ENCODE measurements at places on chromosomes 4 and X.

DNA sequence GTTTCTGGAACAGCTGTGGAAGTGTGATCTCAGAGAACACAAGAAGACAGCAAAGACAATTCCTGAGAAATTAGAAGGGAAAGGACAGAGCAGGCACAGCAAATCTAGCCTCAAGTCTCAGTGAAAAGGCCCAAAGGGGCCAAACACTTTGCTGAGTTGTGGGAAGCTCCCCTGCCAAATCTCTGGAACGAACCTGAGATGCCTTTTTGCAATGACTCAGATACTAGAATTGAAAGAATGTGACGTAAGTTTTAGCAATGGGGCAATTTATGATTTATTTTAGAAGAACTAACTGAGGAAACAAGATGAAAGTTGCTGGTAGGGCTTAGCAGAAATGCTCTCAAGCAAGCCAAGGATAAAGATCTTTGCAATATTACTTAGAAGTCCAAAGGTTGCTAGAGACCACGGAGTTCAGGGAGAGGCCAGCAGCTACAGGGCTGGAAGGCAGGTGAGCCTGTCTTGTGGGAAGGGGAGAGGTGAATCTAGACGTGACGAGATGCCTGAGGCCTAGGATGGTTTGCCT, 92.8 kb downstream of the AMELX start:
- peak; percentile 26 for DNase-seq

GRCh38 chrX:144531877-144532276, 648.0 kb downstream of the UBE2NL start:
- DNase-seq, result no peak

GRCh38 chr4:98573791-98574190, 84.6 kb downstream of the TSPAN5 start:
- DNase-seq, result no peak

DNA sequence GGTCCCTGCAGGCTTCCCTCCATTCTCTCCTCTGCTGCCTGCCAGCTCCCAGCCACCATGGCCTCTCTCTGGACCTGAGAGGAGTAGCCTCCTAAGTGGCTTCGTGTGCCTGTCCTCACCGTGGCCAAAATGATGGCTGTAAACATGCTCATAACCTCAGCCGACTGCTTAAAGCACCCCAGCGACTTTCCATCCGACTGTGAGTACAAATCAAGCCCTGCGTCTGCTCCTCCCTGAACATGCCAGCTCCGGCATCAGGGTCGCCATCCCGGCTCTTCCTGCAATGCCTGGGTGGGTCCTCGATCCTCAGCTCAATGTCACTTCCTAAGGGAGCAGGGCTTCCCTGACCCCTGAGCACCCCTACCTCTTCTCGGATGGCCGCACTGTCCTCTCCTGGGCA, 3.3 kb upstream of the SORCS2 start:
- DNase-seq, result no peak

- peak; percentile 41 for DNase-seq
Measured at GRCh38 chrX:76555816-76556215, 128.3 kb downstream of the MAGEE1 start.

DNA sequence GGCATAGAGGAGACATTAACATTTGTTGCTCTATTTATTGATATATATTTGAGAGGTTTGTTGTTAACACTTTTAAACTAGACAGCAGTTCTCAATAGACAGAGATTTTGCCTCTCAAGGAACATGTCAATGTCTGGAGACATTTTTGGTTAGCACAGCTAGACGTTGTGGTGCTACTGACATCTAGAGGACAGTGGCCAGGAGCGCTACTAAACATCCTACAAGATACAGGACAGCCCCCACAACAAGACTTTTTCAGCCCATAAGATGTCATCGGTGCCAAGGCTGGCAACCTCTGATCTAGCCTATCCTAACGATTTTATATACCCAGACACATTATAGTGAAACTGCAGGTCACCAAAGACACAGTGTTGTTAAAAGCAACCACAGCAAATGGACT, 18.4 kb upstream of the CTSO start:
- peak; percentile 13 for DNase-seq

- DNase-seq, result no peak
Measured at GRCh38 chr4:36123906-36124305, 120.4 kb downstream of the ARAP2 start.

- no peak for DNase-seq
Measured at GRCh38 chr4:55446578-55446922, 50.8 kb downstream of the TMEM165 start.

DNA sequence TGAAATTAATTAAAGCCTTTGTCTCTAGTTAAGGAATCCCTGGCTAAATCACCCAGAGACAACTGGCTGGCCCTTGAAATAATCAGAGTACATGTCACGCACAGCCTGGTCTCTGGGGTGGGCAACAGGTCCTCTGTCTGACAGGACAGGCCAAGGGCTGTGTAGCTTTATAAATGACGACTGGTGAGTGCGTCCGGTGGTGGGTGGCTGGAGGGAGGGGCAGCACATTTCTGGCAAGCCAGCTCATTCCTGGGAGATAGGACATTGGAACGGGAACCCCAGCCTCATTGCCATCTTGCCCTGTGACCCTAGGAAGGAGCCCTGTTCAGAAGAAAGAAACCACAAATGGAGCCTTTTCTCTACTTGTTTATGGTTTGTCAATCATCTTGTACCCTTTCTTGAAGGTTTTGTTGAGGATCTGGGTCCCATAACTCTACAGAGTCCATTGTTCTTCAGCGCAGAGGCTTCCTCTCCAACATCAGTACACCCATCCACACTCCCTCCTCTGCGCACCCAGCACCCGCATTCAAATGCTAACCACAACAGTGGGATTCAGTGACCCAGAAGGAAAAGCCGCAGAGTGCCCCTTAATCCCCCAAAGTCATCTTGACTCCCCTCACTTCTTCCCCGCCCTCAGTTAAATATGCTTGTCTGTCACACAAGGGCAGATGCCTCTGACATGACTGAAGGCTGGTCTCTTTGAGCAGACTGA, 368.1 kb downstream of the UNC5C start:
- no peak for DNase-seq

GRCh38 chrX:50536955-50537354, 66.3 kb upstream of the DGKK start:
- no peak for DNase-seq

DNA sequence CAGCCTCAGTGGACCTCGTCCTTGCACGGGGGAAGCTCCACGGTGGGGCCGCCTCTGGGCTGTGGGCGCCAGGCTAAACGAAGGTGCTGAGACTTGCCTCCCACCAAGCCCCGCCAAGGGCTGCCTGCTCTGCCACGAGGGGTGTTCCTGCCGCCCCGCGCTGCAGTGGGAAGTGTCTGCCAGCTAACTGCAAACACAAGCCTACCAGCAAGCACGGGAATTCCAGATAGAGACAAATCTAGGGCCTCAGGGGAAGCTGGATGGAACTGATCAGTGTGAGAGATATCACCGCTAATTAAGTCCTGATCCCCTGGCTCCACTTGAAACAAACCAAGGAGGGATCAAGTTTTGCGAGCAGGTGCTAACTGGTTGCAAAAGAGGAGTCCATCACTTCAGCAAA, 181.6 kb upstream of the LEF1 start:
- no peak for DNase-seq

DNA sequence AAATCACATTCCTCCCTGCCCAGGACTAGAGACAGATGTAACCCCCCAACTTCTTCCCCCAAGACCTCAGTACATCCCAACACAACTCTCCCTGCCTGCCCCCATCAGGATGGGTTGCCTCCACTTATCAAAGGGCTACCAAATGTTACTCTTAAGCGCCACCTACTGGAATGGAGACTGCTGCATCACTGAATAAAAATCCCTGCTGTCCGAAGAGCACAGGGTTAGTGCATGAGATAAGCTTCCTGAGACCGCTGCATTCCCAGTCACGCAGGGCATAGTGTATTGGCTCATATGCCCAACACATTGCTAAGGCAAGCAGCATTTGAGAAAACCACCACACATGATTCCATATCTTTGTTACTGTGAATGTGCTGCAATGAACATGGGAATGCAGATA, 544.5 kb downstream of the PPP4R3C start:
- DNase-seq, result peak; percentile 11

DNA sequence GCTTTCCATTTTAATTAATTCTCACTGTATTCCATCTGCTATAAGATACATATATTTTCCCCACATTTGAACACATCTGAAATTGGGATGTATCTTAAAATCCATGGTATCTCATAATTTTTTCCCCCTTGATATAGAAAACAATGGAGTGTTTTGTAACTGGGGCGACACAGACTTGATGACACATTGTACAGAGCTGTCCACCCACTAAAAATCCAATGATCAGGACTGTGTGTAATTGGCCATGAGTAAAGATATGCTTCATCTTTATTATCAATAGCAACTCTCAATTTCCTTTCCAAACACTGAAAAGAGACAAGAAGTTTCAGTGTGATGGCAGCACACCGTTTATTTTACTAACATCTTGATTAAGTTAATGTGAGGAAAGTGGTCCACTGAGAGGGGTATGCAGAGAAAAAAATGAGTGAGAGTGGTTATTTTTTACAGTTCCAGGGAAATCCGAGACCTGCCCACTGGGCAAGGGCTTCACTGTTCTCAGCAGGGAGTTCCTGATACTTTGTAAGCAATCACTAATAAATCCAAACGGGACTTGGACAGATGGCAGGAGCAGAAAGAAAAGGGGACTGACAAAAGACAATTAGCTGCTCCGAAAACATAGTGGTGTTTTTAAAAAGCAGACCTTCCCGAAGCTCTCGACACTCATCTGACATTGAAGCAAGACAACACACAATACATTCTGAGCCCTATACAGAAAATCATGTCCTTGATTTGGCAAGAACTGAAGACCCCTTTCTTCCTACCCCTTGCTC, 149.4 kb downstream of the TSPAN5 start:
- no peak for DNase-seq

DNA sequence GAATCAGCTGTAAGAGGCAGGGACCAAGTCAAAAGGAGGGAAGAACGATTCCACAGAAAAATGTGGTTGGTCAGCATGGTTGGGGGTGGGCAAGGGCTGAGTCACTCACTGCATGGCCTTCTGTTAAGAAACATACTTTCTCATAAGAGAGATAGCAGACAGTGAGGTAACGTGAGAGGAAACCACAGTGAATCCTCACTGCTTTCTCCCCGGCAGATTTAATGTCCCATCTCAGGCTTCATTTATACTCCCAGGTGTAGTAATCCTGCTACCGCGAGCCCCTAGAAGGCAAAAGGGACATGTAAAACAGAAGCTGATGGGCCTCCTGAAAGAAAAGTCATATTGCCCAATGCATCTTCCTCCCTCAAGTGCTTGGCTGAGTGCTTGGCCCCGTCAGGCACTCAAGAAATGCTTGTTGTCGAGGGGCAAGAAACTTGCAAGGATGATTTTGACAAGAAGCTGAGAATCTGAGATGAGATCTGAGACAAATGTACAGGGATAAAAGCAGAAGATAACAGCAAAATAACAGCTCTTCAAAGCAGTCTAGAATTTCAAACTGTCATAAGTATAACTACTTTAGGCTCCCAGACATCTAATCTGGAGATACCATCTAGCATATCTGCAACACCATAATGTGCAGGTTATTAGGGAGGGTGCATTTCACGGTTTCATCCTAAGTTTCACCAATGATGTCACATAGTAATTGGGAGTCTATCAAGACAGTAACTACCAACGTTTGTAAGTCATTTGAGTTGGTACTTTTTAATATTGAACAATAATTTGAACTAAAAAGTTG, 40.2 kb downstream of the SH3KBP1 start:
- DNase-seq, result no peak

DNA sequence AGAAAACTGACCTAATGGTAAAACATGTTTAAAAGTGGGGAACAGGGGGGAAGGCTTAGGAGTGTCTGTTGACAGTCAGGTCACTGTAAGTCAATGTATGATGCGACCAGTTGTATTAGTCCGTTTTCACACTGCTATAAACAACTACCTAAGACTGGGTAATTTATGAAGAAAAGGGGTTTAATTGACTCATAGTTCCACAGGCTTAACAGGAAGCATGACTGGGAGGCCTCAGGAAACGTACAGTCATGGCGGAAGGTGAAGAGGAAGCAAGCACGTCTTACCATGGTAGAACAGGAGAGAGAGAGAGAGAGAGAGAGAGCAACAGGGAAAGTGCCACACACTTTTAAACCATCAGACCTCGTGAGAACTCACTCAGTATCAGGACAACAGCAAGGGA, 13.0 kb upstream of the PLAC1 start:
- DNase-seq, result peak; percentile 32

DNA sequence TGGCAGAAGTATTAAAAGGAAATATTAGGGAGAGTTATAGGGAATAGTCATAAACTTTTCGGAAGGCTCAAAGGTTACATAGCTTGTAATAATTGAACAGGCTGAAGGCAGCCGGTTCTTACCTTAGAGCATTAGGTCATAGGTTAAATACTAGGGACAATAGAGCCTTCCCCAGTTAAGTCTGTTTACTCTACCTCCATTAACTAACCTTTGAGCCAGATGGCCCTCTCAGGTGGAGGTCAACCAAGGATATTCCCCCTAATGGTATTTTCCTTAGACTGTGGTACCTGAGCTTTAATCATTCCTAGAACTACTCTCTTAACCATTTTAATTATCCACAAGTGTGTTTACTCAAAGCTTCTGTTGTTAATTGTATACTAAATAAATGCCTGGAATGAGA, 920.9 kb upstream of the PABPC4L start:
- DNase-seq, result no peak

DNA sequence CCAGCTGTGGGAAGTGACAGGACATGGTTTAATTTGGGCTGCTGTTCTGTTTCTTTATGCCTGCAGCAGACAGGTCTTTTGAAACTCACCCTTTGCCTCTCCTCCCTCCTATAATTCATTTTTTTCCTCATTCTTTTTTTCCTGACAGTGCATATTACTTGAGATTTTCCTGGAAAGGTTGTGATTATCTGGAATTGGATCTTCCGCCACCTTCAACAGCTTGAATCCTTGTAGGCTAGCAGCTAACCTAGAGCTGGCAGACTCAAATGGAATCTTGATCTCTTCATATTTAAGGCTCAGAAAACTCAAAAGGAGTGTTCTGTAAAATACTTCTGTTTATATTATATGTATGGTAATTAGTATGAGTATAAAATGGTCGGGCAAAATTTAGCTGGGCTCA, 49.3 kb upstream of the CLCN4 start:
- DNase-seq, result no peak

DNA sequence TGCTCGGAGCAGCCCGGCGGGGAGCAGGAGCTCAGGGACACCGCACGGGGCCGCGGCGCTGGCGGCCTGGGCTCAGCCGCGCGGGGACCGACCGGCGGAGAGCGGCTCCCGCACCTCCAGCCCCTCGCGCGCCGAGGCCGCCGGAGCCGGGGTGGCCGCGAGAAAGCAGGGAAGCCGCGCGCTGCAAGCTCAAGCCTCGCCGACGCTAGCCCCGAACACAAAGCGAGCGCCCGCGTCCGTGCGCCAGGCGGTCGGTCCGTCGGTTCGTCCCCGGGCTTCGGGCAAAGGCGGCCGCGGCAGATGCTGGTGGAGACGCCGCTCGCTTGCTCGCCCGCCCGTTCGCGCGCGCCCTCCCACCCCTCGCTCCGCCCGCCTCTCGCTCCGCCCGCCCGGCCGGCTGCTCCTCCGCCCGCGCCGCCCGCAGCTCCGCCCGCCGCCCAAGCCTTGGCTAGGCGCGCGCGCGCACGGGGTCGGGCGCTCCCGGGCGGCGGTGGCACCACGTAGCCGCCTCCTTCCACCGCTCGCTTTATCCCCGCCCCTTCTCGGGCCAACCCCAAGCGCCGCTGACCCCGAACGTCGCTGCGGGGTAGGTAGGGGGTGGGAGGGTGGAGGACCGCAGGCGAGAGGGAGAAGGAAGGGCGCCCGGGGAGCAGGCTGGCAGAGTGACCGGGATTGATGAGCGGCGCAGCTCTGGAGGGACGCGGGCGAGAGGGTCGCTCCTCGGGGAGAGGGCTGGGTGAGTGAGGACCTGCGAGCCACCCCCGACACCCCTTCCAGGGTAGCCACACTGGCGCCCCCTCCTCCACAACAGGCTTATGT, at the start of gene TSPAN5:
TSS of gene TSPAN5 (minus strand) at position 325 of the 819 bp plus-strand sequence.
- DNase-seq, result peak; percentile 89

- DNase-seq, result no peak
Measured at GRCh38 chr4:152479428-152480026, 56.4 kb downstream of the FBXW7 start.

Data from common myeloid progenitor, CD34-positive (primary cell).